ENCODE measurements at places on chromosomes 3 and 15.
A peak's percentile ranks its signal among the peaks of the same experiment; 100 is the strongest.

- no peak for DNase-seq
These were observed 36.4 kb upstream of the LACTB start for GRCh38 chr15:63085289-63085688.

DNA sequence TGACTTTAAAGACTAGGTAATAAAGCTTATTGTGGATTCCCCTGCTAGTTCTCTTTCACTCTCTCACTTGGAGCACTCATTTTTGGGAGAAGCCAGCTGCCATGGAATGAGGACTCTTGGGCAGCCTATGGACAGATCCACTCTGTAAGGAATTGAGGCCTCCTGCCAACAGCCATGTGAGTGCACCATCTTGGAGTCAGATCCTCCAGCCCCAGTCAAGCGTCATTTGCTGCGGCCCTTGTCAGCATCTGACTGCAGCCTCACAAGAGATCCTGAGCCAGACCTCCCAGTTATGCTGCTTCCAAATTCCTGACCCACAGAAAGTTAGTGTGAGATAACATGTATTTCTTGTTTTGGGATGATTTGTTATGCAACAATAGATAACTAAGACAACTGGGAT lies 101.9 kb downstream of the SEMA6D start:
- DNase-seq: no peak

DNA sequence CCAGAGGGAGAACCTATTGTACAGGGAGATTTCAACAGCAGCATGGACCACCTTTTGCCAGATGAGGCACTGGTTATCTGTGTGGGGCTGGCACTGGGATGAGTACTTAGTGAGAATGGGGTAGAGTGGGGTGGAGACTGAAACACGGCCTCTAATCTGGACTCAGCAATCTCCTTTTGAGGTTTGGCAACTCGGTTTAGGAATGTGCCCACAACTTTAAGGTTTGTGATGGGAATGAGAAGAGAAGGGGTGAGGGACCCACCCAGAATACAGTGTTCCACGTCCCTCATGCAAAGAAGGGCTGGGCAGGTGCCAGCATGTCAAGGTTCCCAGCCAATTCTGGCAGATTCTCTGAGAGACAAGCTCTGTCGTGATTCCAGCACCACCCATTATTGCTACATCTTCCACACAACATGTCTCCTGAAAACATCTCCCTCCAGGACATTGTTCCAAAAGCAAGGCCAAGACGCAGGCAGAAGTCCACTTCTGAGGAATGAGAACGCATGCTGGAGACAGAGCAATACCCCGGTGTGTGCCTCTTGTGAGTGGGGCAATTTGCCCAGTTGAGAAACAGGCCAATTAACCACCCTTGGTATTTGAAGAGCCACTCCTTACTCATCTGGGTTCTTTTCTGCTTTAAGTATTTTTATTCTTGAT lies 37.5 kb upstream of the CCR4 start:
- DNase-seq: no peak

GRCh38 chr3:17143893-17144664 lies 259.3 kb downstream of the PLCL2 start:
- no peak for DNase-seq

DNA sequence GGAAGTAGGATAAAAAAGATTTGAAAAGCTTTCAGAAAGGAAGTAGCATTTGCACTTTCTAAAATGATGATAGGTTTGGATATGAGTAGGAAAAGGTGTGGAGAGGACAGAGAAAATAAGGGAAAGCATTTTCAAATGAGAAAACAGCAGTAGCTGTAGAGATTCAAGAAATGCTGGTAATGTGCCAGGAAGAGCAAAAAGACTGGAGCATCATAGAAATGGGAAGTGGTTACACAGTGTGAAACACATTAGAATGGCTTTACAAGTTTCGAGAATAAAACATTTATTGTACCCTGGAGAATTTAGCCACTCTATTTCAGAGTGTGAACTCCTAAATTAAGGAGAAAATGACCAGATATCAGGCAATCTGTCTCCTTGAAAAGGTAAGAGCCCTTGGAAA lies 108.3 kb upstream of the CHL1 start:
- DNase-seq: no peak

DNA sequence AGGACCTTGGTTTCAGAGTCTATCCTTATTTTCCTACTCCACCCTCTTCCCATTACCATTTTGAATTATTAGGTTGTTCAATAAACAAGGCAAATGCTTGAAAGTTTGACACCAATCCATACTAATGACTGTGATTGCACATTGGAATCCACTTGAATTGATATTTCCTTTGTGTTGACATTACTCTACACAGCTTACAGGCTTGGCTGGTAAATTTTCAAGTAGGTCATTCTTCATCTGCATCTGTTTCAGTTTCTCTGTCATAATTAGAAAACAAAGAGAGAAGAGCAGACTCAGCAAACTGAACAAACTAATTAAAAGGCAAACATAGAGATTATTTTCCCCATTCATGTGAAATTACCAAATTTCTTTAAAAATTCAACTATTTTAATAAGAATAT lies 732.9 kb upstream of the BCHE start:
- DNase-seq: no peak

GRCh38 chr3:141940194-141940776 lies 63.8 kb downstream of the ATP1B3 start:
- DNase-seq: peak; percentile 37

GRCh38 chr15:93459396-93459795 lies 370.4 kb upstream of the RGMA start:
- DNase-seq: no peak

DNA sequence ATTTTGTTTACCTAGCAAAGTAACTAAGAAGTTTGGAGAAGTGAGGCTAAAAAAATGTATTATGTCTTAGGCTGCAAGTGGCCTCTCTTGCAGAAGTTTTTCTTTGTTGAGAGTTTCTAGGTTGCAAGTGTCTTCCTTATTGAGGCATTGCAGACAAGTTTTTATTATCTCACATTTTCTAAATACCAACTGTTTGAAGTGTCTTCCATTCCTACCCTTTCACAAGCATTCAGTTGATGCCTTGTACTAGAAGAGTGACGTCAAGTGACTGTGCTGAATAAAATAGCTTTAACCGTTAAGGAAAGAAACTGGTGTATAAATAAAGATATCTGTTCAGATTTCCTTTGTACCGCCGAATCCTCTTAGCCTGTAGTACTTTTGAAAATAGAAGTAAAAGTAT lies 123.3 kb downstream of the ALCAM start:
- no peak for DNase-seq

DNA sequence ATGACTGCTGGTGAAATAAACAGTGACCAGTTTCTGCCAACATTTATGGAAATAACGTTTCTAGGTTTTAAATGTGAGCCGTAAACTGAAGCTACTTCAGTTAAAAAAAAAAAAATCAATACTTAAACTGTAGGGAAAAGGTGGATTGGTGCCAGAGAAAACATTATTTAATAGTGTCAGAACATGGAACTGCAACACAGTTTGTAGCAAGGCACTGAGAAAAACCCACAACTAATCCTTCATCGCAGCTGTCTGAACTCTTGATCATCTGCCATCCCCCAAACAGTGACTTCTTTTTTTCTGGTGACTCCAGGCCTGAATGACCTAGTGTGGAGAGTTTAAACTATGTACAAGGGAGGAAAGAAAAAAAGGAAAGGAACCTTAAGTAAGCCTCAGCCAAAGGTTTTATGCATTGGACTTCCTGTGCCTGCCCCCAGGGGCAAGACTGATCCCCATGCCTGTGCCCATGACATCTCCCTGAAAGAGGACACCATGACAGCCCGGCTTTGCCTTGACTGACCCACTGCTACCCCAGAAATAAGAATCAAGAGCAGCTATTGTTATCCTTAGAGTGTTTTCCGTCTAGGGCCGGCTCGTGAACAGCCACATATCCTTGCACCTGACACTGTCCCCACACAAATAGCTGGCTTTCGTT lies 33.1 kb downstream of the CRTAP start:
- DNase-seq: no peak

DNA sequence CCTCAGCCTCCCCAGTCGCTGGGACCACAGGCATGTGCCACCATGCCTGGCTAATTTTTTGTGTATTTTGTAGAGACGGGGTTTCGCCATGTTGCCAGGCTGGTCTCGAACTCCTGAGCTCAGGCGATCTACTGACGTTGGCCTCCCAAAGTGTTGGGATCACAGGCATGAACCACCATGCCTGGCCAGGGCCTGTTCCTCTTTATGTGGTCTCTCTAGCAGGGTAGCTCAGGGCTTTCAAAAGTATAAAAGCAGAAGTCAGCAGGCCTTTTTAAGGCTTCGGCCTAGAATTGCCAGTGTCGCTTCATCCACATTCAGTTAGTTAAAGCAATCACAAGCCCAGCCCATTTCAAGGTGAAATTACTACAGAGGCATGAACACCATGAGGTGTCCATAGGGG lies 7.6 kb downstream of the VHL start:
- no peak for DNase-seq

DNA sequence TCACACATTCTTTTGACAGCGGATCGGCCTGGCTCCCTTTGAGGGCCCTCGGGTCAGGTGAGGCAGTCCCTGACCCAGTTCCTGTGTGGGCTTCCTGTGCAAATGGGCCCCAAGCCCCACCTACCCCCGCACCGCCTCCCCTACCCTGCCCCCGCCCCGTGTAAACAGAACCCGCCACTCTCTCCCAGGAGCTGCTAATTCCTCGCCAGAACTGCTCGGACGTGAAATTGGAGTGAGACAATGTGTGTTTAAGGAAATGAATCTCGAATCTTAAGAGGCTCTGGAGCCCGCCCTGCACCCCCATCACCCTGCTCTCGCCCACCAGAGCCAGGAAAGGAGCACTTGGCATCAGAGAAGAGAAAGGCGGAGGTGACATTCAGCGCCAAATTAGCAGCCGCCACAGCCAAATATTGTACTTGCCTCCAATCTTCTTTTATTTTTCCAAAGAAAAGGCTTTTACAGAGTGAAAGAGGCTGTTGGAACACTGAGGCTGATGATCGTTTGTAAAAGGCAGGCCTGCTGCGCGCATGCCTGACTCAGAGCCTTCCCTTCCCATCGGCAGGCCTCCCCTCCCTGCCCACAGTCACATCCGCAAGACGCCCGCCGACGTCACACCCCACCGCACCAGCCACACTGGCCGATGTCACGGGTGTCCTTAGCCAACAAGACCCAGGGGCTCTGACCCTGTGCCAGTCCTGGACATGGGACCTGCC lies 53.1 kb downstream of the CACNA2D2 start:
- DNase-seq: peak; percentile 66

DNA sequence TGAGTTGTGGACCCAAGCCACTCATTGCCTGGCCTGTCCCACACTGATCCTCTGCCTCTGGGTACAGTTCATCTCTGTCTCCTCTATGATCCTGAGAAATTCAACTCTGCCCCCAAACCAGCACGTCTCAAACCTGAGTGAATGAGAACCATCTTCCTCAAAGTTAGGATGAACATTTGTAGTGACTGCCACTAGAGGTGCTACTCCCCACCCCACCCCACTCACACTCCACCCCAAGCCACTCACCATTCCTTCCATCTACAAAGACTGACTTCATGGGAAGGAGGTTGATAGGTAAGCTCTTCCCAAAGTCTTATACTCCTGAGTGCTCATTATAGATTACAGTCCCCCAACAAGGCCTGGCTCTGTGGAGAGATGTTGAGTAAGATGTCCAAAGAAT lies 43.8 kb downstream of the NEK10 start:
- DNase-seq: no peak

- no peak for DNase-seq
These were observed 234.0 kb downstream of the MYRIP start for GRCh38 chr3:40043444-40043755.

GRCh38 chr3:159881208-159881607 lies 107.4 kb upstream of the IL12A start:
- DNase-seq: no peak

GRCh38 chr3:187880441-187880840 lies 135.2 kb upstream of the BCL6 start:
- no peak for DNase-seq

DNA sequence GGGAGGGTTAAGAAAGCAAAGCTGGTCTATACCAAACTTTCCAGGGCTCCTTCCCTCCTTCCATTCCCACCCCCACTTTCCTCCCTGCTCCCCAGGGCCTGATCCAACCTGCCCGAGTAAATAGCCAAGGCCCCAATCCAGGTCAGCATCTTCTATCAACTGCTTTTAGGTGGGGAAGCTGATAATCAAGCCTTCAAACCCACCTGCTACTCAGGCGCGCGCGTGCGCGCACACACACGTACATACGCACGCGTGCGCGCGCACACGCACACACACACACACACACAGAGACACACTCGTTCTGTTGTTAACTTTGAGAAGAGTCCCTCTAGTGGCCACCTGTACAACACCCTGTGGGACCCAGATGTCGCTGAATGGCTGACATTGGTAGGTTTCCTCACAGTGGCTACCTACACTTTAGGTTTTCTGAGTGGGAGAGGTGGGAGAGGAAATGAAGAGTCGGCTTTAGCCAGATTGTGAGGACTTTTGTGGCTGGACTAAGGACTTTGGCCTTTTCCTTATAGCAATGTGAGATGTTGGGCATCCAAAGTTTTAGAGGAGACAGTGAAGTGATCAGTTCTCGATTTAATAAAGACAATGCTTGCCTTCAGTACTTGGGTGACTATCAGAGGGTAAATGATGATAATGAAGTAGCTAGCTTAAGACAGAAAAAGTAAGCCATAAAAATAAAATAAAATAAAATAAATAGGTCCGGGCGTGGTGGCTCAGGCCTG lies 179.9 kb upstream of the C2CD4B start:
- no peak for DNase-seq

GRCh38 chr3:124277144-124277890 lies 285.4 kb upstream of the ROPN1 start:
- DNase-seq: no peak

GRCh38 chr15:75921732-75922703 lies 18.3 kb downstream of the FBXO22 start:
- DNase-seq: no peak

DNA sequence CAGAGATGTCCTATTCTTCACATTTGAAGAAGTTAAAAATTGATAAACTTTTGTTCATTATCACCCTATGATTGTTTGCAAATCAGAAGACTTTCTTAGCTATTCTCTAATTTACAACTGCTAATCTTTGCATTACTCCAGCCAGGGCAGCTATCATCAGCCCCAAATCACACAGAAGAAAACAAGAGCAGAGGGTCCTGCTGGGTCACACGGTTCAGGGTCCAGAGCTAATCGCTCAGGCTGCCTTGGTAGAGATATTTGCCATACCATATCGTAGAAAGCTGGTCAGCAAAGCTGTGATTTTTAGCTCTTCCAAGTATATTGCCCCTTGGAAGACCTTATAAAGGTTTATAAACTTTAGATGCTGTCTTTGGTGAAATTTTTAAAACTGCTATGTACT lies 181.4 kb downstream of the MAGI1 start:
- DNase-seq: no peak

DNA sequence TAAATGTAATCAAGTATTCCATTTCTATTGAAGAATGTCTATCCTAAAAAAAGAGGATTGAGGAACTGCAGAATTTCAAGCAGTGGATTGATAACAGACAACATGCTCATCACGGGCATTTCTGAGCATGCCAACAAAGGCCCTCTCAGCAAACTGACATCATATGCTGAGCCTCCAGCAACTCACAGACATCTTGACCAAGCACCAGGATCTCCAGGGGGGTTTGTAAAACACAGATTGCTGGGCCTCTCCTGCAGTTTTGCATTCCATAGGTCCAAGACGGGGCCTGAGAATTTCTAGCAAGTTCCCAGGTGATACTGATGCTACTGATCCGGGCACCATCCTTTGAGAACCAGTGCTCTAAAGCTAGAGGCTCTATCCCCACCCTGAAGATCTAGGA lies 85.0 kb downstream of the FOXP1 start:
- DNase-seq: no peak

Measured in stimulated activated CD8-positive, alpha-beta memory T cell treated with anti-CD3 and anti-CD28 coated beads, Interleukin-7, amount 100 ng/mL, for 48 hours (primary cell).